ENCODE measurements at places on chromosomes 2 and 18.

DNA sequence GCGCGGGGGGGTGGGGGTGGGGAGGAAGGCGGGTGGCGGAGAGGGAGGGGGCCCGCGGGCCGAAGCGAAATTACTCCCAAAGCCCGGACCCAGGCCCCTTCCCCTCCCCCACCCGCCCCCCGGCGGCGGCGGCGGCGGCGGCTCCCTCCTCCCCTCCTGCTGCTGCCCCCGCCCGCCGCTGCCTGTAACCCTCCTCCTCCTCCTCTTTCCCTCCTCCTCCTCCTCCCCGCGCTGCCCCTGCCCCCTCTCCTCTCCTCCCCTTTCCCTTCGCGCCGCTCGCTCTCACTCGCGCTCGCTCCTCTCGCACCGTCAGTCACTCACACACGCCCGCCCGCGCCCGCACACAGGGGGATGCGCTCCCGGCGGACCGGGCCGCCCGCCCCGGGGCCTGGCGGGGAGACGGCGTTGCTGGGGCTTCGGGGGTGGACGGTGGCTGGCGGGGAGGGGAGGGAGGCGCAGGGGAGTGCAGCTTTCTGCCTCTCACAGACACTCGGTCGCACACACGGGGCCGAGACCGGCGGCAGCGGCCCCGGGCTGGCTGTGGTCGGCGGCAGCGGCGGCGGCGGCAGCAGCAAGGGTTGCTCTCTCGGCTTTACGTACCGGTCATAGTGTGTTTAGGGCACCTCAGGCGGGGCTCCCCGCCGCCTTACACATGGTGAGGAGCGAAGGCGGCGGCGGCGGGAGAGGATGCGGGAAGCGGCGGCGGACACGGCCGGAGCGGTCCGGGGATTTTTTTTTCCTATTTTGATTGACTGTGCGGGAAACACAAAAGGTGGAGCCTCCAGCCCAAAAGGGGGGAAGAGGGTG lies 405 bp downstream of the SP3 start:
- DNase-seq, result peak; percentile 91

DNA sequence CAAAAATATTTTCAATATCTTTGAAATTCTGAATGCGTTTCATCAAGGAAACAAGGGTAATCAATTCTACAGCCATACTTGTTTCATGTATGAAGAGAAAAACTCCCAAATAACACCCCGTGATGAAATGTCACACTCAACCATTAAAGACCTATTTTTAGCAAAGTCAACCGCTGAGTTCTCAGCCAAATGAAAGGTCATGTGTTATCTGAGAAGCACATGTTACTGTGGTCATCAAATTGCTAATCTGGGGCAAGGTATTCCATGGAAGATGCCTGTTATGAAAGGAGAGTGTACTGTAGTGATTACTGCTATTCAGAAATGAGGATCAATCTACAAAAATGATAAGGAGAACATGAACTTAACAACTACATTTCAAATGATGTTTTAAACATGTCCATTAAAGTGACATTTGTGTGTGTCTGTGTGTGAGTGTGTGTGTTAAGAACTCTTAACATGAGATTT lies 126.7 kb downstream of the BCL2 start:
- no peak for DNase-seq

DNA sequence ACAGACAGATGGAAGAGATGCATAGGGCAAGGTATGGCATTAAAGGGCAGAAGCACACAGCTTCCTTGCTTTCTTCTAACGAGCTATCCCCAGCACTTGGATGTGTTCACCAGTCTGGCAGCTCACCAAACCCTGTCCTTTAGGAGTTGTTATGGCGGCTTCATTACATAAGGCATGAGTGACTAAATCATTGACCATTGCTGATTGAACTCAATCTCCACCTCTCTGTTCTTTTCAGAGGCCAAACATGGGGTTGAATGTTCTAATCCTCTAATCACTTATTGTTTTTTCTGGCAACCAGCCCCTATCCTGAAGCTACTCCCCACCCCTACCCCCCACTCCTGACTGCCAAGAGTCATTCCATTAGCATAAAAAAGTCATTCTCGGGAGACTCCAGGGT lies 301.8 kb downstream of the XIRP2 start:
- DNase-seq, result peak; percentile 19

DNA sequence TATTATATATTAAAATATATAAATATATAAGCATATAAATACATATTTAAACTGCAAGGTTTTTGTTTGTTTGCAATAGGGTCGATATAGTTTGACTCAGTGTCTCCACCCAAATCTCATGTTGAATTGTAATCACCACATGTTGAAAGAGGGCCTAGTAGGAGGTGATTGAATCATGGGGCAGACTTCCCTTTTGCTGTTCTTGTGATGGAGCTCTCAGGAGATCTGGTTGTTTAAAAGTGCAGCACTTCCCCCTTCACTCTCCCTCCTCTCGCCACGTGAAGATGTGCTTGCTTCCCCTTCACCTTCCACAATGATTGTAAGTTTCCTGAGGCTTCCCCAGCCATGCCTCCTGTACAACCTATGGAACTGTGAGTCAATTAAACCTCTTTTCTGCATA lies 2137.3 kb upstream of the CELF4 start:
- DNase-seq, result no peak

- DNase-seq, result no peak
Measured at GRCh38 chr2:238921259-238921658, 73.4 kb downstream of the TWIST2 start.

DNA sequence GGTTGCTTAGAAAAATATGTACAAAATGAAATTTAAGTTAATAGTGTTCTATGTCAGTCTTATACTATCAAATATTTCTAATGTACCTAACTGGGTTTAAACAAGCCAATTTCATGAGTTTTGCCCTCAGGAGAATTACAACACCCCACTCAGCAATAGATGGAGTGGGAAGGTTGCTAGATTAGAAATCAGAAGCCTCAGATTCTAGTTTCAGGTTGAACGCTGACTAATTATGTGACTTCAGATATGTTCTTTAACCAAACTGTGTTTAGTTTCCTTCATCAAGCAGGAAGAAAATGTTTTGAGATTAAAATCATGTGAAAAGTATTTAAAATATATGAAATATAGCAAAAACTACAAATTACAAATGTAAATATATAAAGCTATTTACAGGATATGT lies 133.8 kb upstream of the KCNH7 start:
- DNase-seq, result no peak

GRCh38 chr2:160332318-160332717 lies 132.2 kb upstream of the ITGB6 start:
- no peak for DNase-seq

DNA sequence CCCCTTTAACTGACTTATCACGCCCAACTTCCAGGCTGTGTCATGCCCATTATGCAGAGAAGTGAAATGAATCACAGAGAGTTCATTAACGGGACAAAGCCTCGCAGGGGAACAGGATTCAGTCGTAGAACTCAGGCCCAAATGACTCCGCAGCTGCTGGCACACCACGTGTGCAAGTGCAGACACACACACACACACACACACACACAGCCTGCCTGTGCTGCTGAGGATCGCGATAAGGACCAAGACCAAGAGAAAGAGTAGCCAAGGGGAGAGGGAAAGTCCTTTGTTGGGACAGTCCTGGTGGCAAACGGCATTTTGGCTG lies 90.0 kb upstream of the TAF1B start:
- DNase-seq, result peak; percentile 38

DNA sequence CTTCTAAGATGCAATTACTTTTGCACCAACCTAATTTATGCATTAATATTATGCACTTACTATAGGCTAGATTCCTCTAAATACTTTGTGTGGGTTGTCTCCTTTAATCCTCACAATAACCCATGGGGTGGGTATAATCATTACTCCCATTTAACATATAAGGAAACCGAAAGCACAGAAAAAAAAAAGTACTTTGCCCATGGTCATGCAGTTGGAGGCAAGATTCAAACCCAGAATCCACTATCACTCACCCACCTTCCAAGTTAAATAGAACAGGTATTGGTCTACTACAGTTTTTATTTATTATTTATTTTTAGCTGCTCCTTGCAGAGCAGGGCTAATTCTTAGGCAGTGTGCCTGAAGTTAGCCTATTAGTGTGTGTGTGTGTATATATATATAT lies 76.6 kb upstream of the FZD7 start:
- DNase-seq, result no peak

DNA sequence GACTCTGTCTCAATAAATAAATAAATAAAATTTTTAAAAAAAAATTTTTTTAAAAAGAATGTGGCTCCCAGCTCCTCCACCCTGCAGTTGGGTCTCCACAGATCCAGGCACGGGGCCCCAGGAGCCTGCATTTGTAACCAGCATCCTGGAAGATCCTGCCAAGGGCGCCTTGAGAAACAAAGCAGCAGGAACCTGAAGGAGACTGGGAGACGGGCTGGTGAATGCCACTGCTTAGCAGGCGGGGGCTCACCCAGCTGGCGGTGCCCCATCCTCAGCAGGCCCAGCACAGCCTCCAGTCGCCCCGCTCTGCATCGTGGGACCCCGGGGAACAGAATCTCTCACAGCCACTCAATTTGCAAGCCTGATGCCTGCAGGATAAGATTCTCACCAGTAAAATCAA lies 187.5 kb upstream of the SALL3 start:
- no peak for DNase-seq

DNA sequence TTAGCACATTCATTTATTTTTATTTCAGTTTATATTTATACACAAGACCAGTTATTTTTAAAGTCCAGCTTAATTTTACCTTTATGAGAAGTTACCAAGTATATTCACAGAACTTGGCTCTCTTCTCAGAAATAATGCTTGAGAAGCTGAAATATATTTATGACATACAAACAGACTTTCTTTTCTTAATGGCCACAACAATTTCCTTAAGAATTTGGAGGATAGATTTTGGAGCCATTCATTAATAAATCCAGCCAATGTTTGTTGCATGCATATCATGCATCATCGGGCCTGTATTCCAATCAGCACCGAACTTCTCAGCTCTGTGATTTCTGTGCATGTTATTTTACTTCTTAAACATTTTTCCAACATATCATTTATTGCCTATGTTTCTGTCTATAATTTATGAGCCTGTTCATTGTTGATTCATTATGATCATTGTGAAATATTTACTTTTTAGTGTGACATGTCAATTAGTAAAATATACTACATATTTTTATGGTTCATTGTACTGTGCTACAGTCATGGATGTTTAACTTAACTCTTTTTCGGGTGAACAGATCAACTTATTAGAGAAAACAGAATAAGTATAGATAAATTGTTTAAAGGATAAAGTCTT lies 3.5 kb downstream of the GULP1 start:
- no peak for DNase-seq

- DNase-seq, result no peak
Measured at GRCh38 chr2:228535396-228535795, 353.9 kb upstream of the SPHKAP start.

DNA sequence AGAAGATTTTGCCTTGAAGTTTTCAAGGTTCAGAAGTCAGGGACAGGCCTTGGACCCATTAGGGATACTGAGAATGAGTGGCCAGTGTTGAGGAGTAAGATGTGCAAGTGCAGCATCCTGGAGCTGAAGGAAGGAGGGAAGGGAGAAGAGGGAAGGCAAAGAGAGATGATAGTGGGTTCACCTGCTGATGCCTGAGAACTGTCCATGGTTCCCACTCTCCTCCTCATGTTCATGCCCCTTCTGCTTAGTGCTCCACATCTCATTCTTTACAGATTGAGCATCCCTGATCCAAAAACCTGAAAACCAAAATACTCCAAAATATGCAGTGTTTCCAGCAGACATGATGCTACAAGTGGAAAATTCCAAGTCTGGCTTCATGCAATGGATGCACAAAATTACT lies 137.8 kb downstream of the CCDC102B start:
- DNase-seq, result no peak

GRCh38 chr18:32096946-32097345 lies 5.3 kb downstream of the RNF138 start:
- DNase-seq, result no peak

- no peak for DNase-seq
Measured at GRCh38 chr18:58057291-58057965, 13.4 kb downstream of the NEDD4L start.

- DNase-seq, result no peak
Measured at GRCh38 chr2:184677171-184677570, 78.8 kb downstream of the ZNF804A start.

DNA sequence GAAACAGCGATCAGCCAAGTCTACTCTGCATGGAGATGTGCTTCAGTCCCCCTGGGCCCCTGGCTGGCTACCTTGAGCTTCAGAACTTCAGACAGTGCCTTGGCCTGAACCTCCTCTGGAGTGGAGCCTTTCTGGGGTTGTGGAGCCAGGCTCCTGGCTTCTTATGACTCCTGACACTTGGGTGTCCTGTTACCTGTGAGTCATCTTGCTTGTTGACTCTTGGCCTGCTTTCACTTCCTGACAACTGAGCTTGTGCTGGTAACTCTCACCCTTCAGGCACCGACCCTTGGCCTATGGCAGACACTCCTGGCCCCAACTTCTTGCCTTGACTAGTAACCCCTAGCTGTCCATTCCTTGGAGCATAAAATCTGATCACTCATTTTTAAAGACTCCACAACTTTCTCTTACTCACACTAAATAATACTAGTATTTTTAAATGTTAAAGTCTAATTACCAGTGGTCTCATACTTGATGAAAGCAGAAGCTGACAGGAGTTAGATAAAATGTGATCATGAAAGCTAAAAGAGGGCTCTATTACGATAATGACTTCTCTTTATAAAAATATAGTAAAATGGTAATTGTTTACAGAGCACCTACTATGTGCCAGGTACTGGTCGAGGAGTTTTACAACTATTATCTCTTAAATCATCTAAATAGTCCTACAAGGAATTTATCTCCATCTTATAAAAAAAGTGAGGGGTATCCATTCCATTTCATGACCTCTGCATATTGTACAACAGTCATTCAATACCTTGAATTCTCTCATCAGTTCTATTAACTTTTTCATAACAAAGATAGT lies 46.3 kb upstream of the VIT start:
- DNase-seq, result no peak

GRCh38 chr2:200221055-200221955 lies 85.2 kb upstream of the SPATS2L start:
- DNase-seq, result no peak

DNA sequence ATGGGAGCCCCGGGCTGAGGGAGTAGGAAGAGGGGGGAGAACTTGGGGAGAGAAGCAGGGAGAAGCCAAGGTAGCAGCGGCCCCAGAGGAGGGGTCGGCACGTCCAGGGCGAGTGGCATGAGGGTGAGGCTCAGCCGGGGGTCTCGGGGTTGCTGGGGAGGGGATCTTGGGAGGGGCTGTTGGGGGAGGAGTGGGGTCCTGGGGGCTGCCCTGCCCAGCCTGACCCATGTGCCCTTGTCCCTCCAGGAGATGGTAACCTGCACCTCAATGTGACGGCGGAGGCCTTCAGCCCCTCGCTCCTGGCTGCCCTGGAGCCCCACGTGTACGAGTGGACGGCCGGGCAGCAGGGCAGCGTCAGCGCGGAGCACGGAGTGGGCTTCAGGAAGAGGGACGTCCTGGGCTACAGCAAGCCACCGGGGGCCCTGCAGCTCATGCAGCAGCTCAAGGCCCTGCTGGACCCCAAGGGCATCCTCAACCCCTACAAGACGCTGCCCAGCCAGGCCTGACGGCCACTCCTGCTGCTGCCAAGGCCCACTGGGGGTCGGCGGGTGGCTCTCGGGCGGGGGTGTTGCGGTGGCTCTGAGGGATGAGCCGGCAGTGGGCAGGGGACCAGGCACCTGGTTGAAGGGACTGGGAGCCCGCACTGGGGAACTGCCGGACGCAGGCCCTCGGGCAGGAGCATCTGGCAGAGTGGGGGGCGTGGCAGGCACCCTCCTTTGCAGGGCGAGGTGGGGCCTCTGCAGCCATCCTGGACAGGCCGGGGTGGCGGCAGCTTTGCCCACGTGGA lies 9.0 kb upstream of the GAL3ST2 start:
- no peak for DNase-seq

GRCh38 chr18:23835506-23835905 lies 146.3 kb downstream of the LAMA3 start:
- DNase-seq, result no peak

GRCh38 chr2:133293544-133294353 lies 274.5 kb downstream of the NCKAP5 start:
- DNase-seq, result no peak

- DNase-seq, result no peak
Measured at GRCh38 chr2:129847043-129847442, 132.4 kb upstream of the RAB6C start.

All from left ventricle myocardium inferior (tissue), 1 donor.